ENCODE measurements at places on chromosomes 5 and 9. TPM values are rescaled to one million over a fixed set of nuclear protein-coding genes. Genes with fewer than 3 reads are reported as not detected.

GRCh38 chr5:104859437-104859836 is 1296.8 kb upstream of the NUDT12 start:
- DNase-seq: no peak

DNA sequence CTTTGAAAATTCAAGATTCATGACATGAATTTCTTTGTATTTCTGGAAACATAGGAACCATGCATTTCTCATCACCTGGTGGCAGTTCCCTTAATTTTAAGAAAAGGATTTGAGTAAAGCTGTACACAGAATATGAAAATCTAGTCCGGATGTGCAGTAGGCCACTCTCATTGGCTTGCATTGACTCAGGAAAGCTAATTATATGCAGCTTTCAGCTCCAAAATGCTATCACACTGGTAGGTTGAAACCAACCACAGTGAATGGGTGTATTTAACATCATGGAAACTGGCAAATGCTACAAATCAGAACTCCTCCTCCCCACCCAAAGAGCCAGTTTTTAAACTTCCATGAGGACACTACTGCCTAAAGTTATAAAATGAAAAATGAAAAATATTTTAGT is 161.6 kb upstream of the FBXL17 start:
- DNase-seq: no peak

DNA sequence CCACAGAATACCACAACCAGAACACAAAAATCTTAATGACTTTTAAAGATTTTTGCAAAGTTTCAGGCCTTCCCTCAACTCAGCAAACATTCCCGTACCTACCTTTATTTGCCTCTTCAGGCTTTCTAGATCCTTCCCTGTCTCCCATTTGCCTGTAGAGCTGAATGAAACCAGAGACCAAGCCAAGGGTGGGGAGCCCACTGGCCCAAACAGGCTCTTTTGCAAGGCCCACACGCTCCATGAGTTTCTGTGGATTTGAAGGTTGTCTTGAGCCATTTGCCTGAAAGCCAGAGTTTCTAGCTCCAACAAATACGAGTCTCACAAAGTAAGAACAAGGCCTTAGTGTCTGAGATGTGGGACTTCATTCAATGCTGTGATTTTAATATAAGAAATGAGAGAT is 107.8 kb downstream of the GAS1 start:
- DNase-seq: no peak

- DNase-seq: no peak
Measured at GRCh38 chr5:82586181-82586580, 308.0 kb upstream of the RPS23 start.

- no peak for DNase-seq
Measured at GRCh38 chr9:77764894-77765780, 117.0 kb upstream of the GNA14 start.

- no peak for DNase-seq
Measured at GRCh38 chr5:91103353-91104061, 279.6 kb downstream of the ARRDC3 start.

DNA sequence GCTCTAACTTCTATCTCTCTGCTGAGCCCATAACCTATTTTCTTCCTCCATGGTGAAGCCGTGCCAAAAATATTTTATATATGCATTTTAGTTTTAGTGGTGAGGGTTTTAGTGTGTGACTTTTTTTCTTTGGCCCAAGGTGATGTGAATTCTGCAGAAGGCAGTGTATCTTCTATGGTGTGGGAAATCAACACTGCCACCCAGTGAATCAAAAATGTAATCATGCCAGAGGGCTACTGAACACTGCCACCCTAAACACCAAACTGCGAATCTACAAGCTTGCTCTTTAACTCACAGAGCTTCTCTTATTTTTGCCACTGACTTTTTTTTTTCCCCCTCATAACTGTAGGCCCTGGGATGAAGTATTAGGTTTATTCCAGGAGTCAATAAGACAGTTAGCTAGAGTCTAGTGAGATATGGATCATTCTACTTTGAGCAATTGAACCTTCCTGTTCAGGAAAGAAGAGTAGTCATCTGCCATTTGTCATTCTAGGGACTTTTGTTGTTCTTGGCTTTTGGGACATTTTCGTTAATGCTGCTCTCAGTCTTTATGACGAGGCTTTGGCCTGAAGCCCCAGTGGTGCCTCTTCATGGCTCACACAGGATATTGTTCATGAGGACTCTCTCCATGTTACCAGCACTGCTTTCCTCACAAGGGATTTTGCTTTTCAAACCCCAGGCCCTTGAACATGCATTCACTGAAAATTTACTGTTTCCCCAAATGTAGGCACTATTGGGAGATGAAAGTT is 53.1 kb downstream of the C7 start:
- no peak for DNase-seq

DNA sequence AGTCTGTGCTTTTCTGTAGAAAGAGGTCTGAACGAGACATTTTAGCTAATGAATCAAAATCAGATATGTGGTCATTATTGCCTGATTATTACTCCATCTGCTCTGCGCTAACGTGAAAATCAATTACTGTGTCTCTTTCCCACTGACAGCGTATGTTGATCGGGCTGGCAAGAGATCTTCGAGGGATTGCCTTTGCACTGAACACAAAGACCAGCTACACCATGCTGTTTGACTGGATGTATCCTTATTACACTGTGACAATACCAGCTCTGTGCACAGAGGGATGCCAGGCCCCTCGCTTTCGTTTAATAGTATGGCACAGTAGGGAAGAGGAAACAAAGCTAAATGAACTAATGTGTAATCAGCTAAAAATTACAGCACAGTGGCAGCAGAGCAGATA is 103.7 kb upstream of the TLX3 start:
- no peak for DNase-seq

GRCh38 chr5:53418409-53418808 is 62.0 kb upstream of the FST start:
- DNase-seq: no peak

GRCh38 chr5:61468483-61468865 is 136.4 kb downstream of the ZSWIM6 start:
- DNase-seq: no peak

GRCh38 chr5:178674334-178674733 is 47.5 kb upstream of the CLK4 start:
- no peak for DNase-seq

FBN2 gene
- total RNA-seq: not detected

RANBP17 gene
- 7.5 TPM for total RNA-seq

ANKDD1B gene
- 3.6 TPM for total RNA-seq

SHC3 gene
- total RNA-seq: 1.0 TPM

PRRX2 gene
- total RNA-seq: 3.0 TPM

OTP gene
- total RNA-seq: not detected

HTR4 gene
- total RNA-seq: not detected

KCNMB1 gene
- not detected for total RNA-seq

RPL7A gene
- 2,316 TPM for total RNA-seq

ZFP2 gene
- total RNA-seq: not detected

CSNK1A1 gene
- total RNA-seq: 199 TPM

EGFLAM gene
- not detected for total RNA-seq

ESM1 gene
- not detected for total RNA-seq

OR1Q1 gene
- not detected for total RNA-seq

GRK6 gene
- total RNA-seq: 60.9 TPM

OCLN gene
- 1.3 TPM for total RNA-seq

PIP5KL1 gene
- total RNA-seq: 6.2 TPM

Measured in Caki2 (cell line).